ENCODE measurements at places on chromosomes 5 and 9.

- no peak for DNase-seq
Measured at GRCh38 chr9:126459546-126459945, 132.9 kb downstream of the MVB12B start.

DNA sequence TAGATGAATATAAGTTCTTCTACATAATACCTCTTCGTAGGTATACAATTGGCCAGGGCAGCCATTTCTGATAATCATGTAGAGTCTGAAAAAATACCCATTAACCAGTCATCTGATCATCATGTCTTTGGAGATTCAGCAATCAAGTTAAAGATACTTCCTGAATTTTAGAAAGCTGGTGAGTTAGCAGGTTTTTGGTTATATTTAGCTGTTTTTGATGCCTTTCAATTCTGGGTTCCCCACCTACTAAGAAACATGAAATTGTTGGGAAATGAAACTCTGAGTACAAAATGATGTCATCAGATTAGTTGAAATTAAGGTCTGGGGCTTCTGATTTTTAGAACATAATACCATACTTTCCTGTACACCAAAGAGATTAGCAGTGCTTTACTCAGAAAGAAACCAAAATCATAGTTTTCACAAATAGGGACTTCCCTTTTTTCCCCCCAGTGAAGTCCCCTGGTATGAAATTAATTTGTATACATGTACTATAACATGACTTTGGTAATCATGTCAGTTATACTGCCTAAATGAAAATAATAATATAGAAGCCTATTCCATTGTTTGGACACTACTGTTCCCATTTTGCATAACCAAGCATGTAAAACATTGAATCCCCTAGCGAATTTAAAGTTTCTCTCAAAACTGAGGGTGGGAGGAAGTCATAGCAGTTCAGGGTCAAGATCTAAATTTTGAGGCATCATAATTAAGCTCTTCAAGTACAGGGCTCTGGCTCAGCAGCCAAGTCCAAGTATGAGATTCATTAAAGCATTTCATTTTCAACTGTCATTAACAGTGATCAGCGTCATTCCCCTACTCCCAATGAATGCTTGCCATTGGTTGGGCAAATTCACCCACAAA is 17.9 kb downstream of the PRLR start:
- no peak for DNase-seq

DNA sequence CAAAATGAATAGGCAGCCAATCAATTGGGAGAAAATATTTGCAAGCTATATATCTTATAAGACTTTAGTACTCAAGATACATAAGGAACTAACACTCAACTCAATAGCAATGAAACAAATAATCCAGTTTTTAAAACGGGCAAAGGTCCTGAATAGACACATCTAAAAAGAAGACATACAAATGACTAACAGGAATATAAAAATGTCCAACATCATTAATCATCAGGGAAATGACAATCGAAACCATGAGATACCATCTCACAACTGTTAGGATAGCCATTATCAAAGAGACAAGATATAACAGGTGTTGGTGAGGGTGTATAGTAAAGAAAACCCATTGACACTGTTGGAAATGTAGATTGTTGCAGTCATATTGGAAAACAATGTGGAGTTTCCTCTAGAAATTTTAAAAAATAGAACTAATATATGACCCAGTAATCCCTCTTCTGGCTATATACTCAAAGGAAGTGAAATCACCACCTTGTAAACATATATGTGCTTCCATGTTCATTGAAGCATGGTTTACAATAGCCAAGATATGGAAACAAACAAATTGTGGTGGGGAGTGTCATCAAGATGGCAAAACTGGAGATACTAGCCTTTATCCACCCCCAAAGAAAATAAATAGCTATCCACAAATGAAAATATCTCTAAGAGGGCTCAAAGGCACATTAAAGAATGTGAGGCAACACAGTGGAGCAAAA is 13.9 kb upstream of the BTNL3 start:
- DNase-seq = no peak

- DNase-seq = no peak
Measured at GRCh38 chr9:38652486-38652885, 32.1 kb upstream of the ANKRD18A start.

DNA sequence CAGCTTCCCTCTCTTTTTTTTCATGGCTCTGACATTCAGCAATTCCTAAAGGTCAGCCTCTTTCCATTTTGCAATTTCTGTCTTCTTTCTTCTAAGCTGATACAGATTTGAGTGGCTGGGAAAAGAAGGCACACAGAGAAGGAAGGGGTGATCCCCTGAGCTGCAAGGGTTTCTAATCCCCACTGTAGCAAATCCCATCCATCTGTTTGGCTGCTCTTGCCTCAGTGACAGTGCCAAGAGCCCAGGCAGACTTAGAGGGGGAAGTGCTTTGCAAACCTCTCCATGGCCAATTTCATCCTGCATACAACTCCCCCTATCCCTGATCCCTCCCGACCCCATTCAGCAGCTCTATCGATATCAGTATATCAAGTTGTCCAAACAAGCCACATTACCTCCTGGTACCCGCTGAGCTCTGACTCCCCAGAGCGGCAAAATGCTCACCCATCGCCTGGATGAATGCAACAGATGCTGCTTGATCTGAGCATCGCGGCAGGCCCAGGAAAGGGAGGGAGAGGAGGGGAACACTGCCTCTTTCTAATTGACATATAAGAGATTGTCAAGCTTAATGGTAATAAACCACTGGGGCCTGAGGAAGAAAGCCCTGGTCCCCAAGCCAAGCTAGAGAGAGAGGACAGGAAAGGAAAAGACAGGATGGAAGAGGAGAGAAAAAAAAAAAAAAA is 268.9 kb downstream of the ASTN2 start:
- DNase-seq = no peak

Measured in SHP77 treated with DMSO at 0.1 percent for 48 hours (cell line).